ENCODE measurements at places on chromosomes 3 and 15. TPM values are rescaled to one million over a fixed set of nuclear protein-coding genes. Genes with fewer than 3 reads are reported as not detected.
A peak's percentile ranks its signal among the peaks of the same experiment; 100 is the strongest.

- H3K27ac ChIP-seq, result no peak overlapping the region
- H3K36me3 ChIP-seq, result no peaks in the 10 kb centered on the region
- no peaks in the 10 kb centered on the region for H3K27me3 ChIP-seq
- DNase-seq, result no peak
These were observed 35.2 kb upstream of the RFTN1 start for GRCh38 chr3:16548721-16549120.

DNA sequence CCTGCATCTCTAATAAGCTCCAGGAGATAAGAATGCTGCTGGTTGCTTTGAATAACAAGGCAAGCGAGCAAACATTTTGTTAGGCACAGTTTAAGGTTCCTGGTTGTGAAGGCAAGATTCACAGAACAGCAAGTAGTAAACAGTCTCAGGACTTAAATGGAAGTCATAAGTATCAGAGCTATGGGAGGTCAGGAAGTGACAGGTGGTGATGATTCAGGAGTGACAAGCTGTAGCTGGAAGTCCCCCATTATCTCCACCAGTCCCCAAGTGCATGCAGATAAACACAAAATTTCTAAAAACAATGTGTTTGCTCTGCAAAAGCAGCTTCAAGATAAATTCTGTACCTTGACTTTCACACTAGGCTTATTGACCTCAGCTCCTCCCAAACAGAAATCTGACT, 3.3 kb downstream of the FETUB start:
- peaks cover 4% of the 10 kb centered on the region for H3K4me1 ChIP-seq
- H3K36me3 ChIP-seq, result no peaks in the 10 kb centered on the region
- no peaks in the 10 kb centered on the region for H3K27me3 ChIP-seq
- DNase-seq, result no peak

- no peaks in the 10 kb centered on the region for H3K4me1 ChIP-seq
- H3K4me3 ChIP-seq, result no peak overlapping the region
- H3K36me3 ChIP-seq, result no peaks in the 10 kb centered on the region
These were observed 66.4 kb downstream of the SCN5A start for GRCh38 chr3:38582941-38583645.

DNA sequence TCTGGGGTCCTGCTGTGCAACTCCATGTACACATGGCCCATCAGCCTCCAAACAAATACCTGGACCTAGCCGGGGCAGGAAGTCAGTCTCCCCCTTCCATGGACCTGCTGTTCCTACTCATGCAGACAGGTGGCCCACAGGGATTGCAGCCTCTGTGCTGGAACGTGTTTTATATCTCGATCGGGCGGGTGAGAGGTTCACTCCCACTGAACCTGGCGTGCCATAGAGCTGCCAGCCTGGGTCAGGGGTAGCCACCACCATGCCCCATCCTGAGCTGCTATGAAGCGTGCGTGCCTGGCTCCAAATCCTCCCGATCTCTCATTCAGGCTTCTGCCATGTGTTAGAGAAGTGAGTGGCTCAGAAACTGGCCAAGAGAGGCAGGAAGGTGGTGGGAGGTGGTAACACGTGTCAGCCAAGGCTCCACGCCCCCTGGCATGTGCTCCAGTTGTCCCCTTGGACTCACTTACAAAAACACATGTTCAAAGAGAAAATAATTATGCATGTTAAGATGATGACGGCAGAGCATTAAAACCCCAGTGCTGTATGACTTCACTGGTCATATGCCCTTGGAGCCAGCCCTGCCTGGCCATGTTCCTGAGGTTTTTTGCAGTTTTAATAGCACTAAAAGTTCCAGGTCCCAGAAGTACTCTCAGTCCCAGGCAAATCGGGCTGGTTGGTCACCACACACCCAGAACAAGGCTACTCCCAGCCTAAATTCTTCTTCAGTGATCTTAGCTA, 30.6 kb downstream of the CTSH start:
- H3K4me1 ChIP-seq, result peaks cover 66% of the 10 kb centered on the region
- no peaks in the 10 kb centered on the region for H3K27me3 ChIP-seq
- H3K27ac ChIP-seq, result peak overlapping the region; percentile 81

- H3K36me3 ChIP-seq, result no peaks in the 10 kb centered on the region
- H3K4me3 ChIP-seq, result no peak overlapping the region
- no peaks in the 10 kb centered on the region for H3K27me3 ChIP-seq
- no peak for DNase-seq
- H3K27ac ChIP-seq, result peak overlapping the region; percentile 48
- peaks cover 27% of the 10 kb centered on the region for H3K4me1 ChIP-seq
These were observed 366.7 kb downstream of the PTPRG start for GRCh38 chr3:61928039-61928438.

DNA sequence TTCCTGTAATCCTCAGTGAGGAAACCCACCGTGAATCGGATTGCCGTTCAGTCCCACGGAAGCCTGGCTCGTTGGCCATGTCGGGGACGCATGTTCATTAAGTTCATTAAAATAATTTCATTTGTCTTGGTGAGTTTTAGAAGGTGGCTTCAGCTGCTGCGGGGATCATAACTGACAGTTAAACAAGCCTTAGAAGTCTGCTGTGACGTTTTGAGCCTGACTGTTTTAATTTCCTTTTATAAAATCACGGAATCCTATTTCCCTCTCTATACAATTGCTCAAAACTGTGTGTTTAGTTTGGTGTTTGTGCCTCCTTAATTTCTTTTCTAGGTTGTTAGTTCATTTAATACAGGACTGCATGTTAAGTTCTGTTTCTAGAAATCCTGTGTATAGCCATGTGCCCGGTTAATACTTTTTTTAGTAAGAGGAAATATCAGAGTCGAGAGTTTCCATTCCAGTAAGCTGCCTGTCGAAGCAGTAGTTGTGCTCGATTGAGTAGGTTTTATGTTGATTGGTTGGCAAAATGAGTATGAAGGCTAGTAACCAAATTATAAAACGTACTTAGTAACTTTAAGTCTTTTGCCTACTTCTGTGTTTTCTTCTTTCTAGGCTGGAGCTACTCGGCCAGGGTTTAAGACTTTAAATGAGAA, 705 bp downstream of the NIPA2 start:
- H3K4me1 ChIP-seq, result peaks cover 24% of the 10 kb centered on the region
- H3K36me3 ChIP-seq, result no peaks in the 10 kb centered on the region
- peak overlapping the region; percentile 96 for H3K27ac ChIP-seq
- no peaks in the 10 kb centered on the region for H3K27me3 ChIP-seq
- peak overlapping the region; percentile 85 for H3K4me3 ChIP-seq
- DNase-seq, result no peak

- peaks cover 8% of the 10 kb centered on the region for H3K4me1 ChIP-seq
- no peak overlapping the region for H3K27ac ChIP-seq
- no peak overlapping the region for H3K4me3 ChIP-seq
- no peaks in the 10 kb centered on the region for H3K36me3 ChIP-seq
- no peak for DNase-seq
These were observed 4.9 kb downstream of the KLHL40 start for GRCh38 chr3:42690191-42690590.

GRCh38 chr3:67059443-67059842, 61.3 kb downstream of the KBTBD8 start:
- H3K27ac ChIP-seq, result no peak overlapping the region
- no peaks in the 10 kb centered on the region for H3K4me1 ChIP-seq
- H3K27me3 ChIP-seq, result no peaks in the 10 kb centered on the region

DNA sequence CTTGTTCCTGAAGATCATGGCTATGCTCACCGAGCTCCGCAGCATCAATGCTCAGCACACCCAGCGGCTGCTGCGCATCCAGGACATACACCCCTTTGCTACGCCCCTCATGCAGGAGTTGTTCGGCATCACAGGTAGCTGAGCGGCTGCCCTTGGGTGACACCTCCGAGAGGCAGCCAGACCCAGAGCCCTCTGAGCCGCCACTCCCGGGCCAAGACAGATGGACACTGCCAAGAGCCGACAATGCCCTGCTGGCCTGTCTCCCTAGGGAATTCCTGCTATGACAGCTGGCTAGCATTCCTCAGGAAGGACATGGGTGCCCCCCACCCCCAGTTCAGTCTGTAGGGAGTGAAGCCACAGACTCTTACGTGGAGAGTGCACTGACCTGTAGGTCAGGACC, 35.2 kb downstream of the NR1I2 start:
- no peaks in the 10 kb centered on the region for H3K27me3 ChIP-seq
- H3K27ac ChIP-seq, result no peak overlapping the region
- H3K4me3 ChIP-seq, result no peak overlapping the region
- H3K4me1 ChIP-seq, result no peaks in the 10 kb centered on the region

DNA sequence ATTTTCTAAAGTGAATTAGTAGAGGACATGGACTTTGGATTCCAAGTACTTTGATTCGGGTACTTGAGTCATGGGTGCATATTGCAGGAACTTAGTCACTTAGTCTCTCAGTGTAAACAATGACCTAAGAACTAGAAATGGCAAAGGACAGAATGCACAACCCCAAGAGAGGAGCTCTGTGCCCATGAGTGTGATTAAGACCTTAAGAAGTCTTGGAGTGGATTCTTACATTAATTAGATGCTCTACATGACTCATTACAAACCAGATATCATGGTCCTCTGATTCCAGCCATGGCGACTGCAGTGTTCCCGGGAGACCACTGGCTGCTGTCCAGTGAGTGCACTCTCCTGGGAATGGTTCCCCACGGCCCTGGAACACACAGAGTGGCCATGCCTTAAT, 251.5 kb downstream of the GABRG3 start:
- no peaks in the 10 kb centered on the region for H3K4me1 ChIP-seq
- H3K27ac ChIP-seq, result no peak overlapping the region
- no peaks in the 10 kb centered on the region for H3K27me3 ChIP-seq
- no peak for DNase-seq

- H3K27ac ChIP-seq, result no peak overlapping the region
- peaks cover 7% of the 10 kb centered on the region for H3K36me3 ChIP-seq
- no peak overlapping the region for H3K4me3 ChIP-seq
- H3K27me3 ChIP-seq, result no peaks in the 10 kb centered on the region
These were observed 64.9 kb upstream of the MYO5C start for GRCh38 chr15:52360229-52361203.

DNA sequence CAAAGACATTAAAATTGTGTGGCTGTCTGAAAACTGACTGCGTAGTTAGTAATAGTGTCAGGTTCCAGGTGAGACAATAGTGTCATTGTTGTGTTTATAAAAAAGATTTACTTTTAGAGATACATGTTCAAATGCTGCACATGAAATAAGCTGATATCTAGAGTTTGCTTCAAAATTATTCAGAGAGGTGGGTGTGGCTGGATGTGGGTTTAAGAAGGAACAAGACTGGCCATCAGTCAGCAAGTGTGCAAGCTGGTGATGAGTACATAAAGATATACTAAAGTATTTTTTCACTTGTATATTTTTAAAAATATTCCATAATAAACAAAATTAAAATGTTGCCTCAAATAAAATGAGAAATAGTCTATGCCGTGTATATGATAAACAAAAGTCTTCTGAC, 190.6 kb downstream of the ARRDC4 start:
- H3K4me3 ChIP-seq, result no peak overlapping the region
- no peaks in the 10 kb centered on the region for H3K4me1 ChIP-seq
- H3K27ac ChIP-seq, result no peak overlapping the region
- no peaks in the 10 kb centered on the region for H3K36me3 ChIP-seq
- no peaks in the 10 kb centered on the region for H3K27me3 ChIP-seq

GRCh38 chr3:190209533-190209932, 88.8 kb upstream of the P3H2 start:
- H3K27ac ChIP-seq, result no peak overlapping the region
- H3K27me3 ChIP-seq, result no peaks in the 10 kb centered on the region
- H3K4me1 ChIP-seq, result no peaks in the 10 kb centered on the region
- H3K4me3 ChIP-seq, result no peak overlapping the region

- no peak for DNase-seq
- no peaks in the 10 kb centered on the region for H3K27me3 ChIP-seq
- H3K4me1 ChIP-seq, result no peaks in the 10 kb centered on the region
- H3K4me3 ChIP-seq, result no peak overlapping the region
- no peak overlapping the region for H3K27ac ChIP-seq
These were observed 96.6 kb downstream of the SLC9A9 start for GRCh38 chr3:143751643-143752178.

GRCh38 chr15:78977591-78978347, 32.9 kb upstream of the CTSH start:
- H3K4me1 ChIP-seq, result peaks cover 5% of the 10 kb centered on the region
- no peaks in the 10 kb centered on the region for H3K36me3 ChIP-seq
- no peak overlapping the region for H3K4me3 ChIP-seq
- H3K27me3 ChIP-seq, result no peaks in the 10 kb centered on the region

GRCh38 chr3:146732325-146732724, 127.2 kb upstream of the PLSCR5 start:
- H3K4me3 ChIP-seq, result no peak overlapping the region
- no peaks in the 10 kb centered on the region for H3K4me1 ChIP-seq
- H3K27ac ChIP-seq, result no peak overlapping the region

GRCh38 chr3:15982667-15983196, 185.0 kb upstream of the ANKRD28 start:
- peak overlapping the region; percentile 0 for H3K4me3 ChIP-seq
- no peak overlapping the region for H3K27ac ChIP-seq
- no peaks in the 10 kb centered on the region for H3K27me3 ChIP-seq
- no peak for DNase-seq

- H3K27ac ChIP-seq, result no peak overlapping the region
- no peak for DNase-seq
- no peaks in the 10 kb centered on the region for H3K4me1 ChIP-seq
These were observed 407.2 kb upstream of the UBE2E2 start for GRCh38 chr3:22795917-22796316.

GRCh38 chr3:189249987-189250386, 78.2 kb downstream of the TPRG1 start:
- H3K27me3 ChIP-seq, result no peaks in the 10 kb centered on the region
- no peaks in the 10 kb centered on the region for H3K4me1 ChIP-seq
- no peak overlapping the region for H3K4me3 ChIP-seq
- no peak overlapping the region for H3K27ac ChIP-seq

- H3K27me3 ChIP-seq, result no peaks in the 10 kb centered on the region
- no peak overlapping the region for H3K4me3 ChIP-seq
- H3K36me3 ChIP-seq, result peaks cover 16% of the 10 kb centered on the region
- H3K4me1 ChIP-seq, result no peaks in the 10 kb centered on the region
- H3K27ac ChIP-seq, result no peak overlapping the region
These were observed 64.9 kb downstream of the GHSR start for GRCh38 chr3:172383306-172383796.

Gene GHSR
- total RNA-seq, result not detected

Gene ADGRG7
- not detected for total RNA-seq

Gene BTLA
- 0.35 TPM for total RNA-seq

Gene SLC6A20
- total RNA-seq, result not detected

Gene MORC1
- not detected for total RNA-seq

Gene RYK
- total RNA-seq, result 74.1 TPM

Gene TUSC2
- total RNA-seq, result 19.4 TPM

Gene C3orf49
- total RNA-seq, result not detected

Gene PLS1
- 1.4 TPM for total RNA-seq

Measured in thoracic aorta (tissue), 2 donors.